ENCODE measurements at places on chromosomes 16 and 17.

GRCh38 chr16:88504489-88505404 lies 51.7 kb downstream of the ZFPM1 start:
- DNase-seq: no peak

DNA sequence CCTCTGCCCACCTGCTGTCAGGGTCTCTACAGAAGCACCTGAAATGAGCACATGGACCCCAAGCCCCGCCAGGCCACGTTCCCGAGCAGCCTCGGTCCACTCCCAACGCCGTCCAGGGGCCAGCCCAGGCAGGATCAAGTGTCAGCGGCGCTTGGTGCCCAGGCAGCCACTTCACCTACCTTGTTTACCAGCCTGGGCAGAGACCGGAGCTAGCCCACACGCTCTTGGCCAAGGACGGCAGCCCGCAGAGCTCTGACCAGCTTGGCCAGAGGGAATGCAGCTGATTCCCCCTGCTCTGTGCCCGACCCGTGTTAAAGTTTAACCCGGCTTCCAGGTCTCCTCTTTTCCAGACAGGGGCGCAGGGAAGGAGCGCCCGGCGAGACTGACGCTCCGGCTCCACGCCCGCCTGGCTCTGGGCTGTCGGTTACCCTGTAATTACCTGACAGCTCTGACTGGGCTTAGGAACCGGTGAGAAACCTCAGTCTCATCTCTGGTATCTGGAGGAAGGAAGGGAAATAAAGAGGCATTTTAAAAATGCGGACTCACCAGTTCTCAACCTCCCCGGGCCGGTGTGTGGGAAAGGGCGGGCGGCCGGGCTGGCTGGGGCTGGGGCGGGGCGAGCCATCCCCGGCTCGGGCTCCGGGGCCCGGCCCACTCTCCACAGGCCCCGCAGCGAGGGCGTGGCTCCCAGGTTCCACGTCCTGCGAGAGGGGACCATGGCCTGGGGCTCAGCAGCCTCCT lies 4.6 kb downstream of the KIFC3 start:
- DNase-seq: no peak

GRCh38 chr16:50718761-50719400 lies 23.0 kb upstream of the CYLD start:
- DNase-seq: no peak

GRCh38 chr17:32882734-32883133 lies 5.8 kb upstream of the MYO1D start:
- no peak for DNase-seq

DNA sequence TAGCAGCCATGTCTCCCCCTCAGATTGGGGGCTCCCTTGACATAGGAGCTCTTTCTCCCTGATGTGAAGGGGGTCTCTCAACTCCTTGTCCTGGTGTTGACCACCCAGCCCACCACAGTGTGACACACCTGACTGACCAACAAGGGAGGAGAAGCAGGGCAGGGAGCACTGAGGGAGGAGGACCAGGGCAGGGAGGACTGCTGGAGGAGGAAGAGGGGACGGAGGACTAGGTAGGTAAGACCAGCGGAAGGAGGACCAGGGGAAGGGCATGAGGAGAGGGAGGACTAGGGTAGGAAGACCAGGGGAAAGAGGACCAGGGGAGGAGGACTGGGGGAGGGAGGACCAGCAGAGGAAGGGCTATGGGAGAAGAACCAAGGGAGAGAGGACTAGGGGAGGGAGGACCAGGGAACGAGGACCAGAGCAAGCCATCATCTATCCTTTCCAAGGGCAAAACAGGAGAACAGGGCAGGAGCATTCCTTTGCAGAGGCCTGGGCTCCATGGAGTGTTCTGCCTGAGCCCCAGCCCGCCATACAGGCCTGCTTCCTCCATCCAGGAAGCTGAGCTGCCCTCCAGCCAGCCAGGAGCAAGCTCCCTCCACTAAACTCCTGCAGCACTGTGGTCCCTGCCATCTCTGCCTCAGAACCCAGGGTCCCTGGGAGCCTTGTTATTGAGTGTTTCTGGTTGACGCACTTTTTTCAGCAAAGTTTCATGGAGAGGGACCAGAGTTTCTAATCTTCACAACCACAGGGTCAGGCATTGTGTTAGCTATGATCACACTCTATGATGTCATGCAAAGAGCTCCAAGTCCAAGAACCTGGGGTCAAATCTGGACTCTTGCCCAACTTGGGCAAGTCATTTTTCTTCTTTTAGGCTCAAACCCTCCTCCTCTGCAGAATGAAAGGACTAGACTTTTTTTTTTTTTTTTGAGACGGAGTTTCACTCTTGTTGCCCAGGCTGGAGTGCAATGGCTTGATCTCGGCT lies 15.4 kb upstream of the KRT17 start:
- DNase-seq: peak; percentile 33

- no peak for DNase-seq
These were observed 37.4 kb upstream of the CCL1 start for GRCh38 chr17:34400301-34400931.

GRCh38 chr16:52247737-52248136 lies 299.2 kb downstream of the TOX3 start:
- no peak for DNase-seq

GRCh38 chr16:69553332-69553731 lies 12.4 kb upstream of the NFAT5 start:
- DNase-seq: no peak

DNA sequence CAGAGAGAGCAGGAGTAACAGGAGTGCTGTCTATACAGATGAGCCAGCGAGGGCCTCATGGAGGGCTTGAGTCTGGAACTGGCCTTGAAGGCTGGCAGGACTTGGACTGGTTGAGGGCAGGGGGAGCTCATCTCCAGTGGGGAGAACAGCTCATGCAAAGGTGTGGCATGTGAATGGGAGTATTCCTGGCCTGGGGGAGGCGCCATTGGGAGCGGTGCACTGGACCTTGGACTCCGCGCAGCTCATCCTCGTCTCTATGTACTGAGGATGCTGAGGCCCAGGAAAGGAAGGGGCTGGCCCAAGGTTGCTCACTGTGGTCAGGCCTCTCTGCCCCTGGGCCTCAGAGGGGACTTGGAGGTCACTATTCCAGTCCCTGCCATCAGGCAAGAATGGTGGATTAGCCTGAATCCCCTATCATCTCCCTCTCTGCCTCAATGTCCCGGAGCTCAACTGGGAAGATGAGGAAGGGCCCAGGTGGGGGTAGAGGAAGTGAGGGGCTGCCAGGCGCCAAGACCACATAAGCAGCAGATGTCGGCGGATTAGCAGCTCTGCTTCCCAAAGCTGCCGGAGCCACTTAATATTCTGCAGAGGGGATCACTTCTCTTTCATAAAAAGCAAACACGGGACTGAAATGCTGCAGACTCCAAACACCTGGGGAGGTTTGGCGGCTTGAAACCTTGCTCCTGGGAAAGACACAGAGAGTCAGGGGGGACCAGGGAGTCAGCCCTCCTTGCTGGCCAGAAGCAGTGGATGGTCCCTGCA lies 88.9 kb downstream of the SDK2 start:
- DNase-seq: no peak

DNA sequence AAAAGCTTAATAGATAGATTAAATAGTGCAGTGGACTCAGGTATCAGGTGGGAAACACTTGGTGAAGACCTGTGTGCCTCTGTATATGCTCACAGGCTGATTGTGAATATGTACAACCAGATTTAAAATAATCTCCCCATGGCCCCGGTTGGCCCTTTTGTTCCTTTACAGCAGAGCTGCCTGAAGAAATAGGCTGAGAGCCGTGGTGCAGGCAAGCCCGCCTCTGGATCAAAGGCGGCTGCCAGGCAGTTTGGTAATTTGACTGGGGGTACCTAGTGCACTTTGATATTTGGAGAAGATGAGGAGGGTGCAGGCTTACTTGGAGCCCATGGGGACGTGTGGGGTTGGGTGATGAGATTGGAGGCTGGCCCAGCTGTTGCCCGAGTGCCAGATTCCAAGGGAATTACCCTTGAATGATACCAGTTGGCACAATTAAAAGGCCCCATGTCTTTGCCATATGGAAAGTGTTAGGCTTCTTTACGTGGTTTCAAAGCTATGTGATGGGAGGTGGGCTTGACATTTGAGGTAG lies 5.0 kb downstream of the NKD1 start:
- no peak for DNase-seq

- DNase-seq: peak; percentile 59
These were observed 68.7 kb upstream of the IRX3 start for GRCh38 chr16:54355251-54355650.

- no peak for DNase-seq
These were observed 76.9 kb downstream of the AMFR start for GRCh38 chr16:56348168-56349085.

GRCh38 chr16:12113523-12114345 lies 137.2 kb downstream of the SNX29 start:
- DNase-seq: peak; percentile 68

GRCh38 chr17:383771-384621 lies 31.4 kb upstream of the RPH3AL start:
- no peak for DNase-seq

GRCh38 chr17:76074390-76075363 lies at the start of gene GALR2:
GALR2 (plus strand) TSS chr17:76074781; CDS start chr17:76074884, 103 bp downstream.
- peak; percentile 5 for DNase-seq

DNA sequence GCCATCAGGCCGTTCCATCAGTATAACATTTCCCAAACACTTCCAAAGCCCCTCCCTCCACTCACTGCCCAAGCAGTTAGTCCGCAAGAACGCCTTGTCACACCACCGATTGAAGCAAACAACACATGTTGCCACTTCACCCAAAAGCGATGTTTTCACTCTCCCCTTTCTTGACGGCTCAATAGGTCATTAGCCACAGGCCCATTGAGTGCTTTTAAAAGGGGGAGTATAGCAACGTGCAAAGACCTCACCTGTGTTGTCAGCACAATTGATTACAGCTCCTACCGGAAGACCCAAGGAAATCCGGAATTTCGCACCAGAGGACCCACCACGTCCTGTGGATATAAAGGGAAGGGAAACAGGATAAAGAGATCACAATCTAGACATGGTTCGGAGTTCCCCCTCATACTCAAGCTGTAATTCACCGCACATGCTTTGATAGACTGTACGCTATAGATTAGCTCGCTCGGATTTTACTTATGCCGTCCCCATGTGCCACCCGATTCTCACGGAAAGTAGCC lies 690 bp downstream of the RPL23 start:
- no peak for DNase-seq

Measured in MV-4-11 (cell line).